ENCODE measurements at places on chromosomes 3 and 15. TPM values are rescaled to one million over a fixed set of nuclear protein-coding genes. Genes with fewer than 3 reads are reported as not detected.

- DNase-seq, result no peak
These were observed 63.8 kb downstream of the CPN2 start for GRCh38 chr3:194287374-194287773.

The RYR3 gene
- 0.02 TPM for total RNA-seq

- peak; percentile 42 for DNase-seq
These were observed 810 bp upstream of the THRB start for GRCh38 chr3:24495326-24495994.

GRCh38 chr3:194281306-194281705 is 69.8 kb downstream of the CPN2 start:
- no peak for DNase-seq

The SLC51B gene
- not detected for total RNA-seq

DNA sequence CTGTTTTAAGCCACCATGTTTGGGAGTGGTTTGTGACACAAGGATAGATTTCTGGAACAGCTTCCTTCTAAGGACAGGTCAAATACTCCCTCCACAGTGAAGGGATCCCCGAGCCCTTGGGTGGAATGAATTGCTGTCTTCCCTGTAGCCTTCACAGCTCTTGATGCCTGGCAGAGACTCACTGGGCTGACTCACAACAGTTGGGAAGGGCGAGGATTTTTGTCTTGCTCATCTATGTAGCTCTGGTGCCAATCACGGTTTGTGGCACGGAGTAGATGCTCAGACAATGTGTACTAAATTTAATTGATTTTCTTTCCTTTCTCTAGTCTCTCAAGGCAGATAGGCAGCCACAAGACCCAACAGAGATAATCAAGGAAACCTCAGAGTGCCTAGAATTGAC is 27.0 kb downstream of the CRYGS start:
- no peak for DNase-seq

GRCh38 chr3:56055546-56055945 is 412.7 kb downstream of the ERC2 start:
- no peak for DNase-seq

GRCh38 chr3:196336319-196337145 is 1.7 kb downstream of the TM4SF19 start:
- DNase-seq, result no peak

- DNase-seq, result no peak
These were observed 38.8 kb upstream of the TNFSF10 start for GRCh38 chr3:172561897-172562640.

All from heart right ventricle (tissue), 16 donors.